ENCODE measurements at places on chromosomes 1 and 21.

DNA sequence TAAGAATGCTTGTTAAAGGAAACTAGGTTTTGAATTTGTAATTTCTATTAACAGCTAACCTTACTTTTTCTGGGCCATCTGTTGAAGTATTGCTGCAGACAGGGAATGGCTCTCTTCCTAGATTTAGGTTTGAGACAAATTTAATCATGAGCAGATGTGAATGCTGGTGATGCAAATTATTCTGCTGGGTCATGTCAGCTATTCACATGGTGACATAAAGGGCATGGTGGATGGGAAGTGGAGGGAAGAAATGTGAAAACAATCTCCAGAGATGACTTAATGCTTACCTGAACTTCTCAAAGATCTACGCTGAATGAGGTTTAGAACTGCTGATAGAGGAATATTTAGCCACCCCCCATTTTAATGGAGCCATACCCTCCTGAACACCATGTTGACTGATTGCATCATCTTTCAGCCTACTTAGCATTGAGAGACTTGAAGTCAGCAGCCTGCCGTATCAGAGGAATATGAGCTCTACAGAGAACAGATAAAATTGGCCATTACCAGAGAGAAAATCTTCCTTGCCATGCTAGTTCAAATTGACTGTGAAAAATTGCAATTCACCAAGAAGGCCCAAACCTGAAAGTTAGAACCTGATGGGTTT lies 138.8 kb downstream of the HHAT start:
- DNase-seq, result no peak

GRCh38 chr21:38493549-38494250 lies 4.6 kb downstream of the ERG start:
- no peak for DNase-seq

DNA sequence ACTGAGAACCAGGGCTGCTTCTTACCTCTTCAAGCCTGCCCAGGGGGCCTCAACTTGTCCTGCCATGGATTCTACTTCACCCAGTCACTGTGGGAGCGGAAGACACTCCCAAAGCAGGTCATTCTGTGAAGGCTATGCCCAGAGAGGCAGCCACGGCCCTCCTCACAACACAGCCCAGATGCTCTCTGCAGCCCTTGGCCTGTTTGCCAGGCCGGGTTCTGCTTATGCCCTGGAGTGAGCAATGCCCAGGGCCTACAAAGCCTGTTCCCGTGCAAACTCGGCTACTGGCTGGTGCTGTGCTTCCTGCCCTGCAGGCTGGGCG lies 33.8 kb upstream of the SLC30A1 start:
- DNase-seq, result no peak

DNA sequence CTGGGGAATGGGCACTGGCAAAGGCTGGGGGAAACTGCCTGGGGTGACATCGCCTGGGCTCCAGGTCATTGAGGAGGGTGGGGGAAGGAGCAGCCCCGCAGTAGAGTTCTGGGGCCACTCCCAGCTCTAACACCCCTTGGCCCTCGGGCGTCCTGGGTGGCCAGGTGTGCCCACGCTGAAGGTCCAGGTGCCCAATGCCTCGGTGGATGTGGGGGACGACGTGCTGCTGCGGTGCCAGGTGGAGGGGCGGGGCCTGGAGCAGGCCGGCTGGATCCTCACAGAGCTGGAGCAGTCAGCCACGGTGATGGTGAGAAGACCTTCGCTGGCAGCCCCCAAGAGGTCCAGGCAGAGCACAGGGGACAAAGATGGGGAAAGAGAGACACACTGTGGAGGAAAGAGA lies 7.7 kb downstream of the NTRK1 start:
- no peak for DNase-seq

DNA sequence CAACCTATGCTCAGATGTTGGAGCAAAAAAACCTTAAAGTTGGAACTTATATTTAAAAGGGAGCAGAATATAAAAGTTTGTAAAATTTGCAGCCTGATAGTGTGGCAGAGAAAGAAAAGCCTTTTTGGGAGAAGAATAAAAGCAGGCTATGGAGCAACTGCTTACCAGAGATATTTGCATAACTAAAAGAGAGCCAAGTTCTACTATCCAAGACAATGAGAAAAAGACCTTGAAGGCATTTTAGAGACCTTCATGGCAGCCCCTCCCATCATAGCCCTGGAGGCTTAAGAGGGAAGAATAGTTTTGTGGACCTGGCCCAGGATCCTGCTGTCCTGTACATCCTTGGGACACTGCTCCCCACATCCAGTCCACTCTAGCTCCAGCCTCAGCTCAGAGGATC lies 312.5 kb upstream of the ZRANB2 start:
- no peak for DNase-seq

DNA sequence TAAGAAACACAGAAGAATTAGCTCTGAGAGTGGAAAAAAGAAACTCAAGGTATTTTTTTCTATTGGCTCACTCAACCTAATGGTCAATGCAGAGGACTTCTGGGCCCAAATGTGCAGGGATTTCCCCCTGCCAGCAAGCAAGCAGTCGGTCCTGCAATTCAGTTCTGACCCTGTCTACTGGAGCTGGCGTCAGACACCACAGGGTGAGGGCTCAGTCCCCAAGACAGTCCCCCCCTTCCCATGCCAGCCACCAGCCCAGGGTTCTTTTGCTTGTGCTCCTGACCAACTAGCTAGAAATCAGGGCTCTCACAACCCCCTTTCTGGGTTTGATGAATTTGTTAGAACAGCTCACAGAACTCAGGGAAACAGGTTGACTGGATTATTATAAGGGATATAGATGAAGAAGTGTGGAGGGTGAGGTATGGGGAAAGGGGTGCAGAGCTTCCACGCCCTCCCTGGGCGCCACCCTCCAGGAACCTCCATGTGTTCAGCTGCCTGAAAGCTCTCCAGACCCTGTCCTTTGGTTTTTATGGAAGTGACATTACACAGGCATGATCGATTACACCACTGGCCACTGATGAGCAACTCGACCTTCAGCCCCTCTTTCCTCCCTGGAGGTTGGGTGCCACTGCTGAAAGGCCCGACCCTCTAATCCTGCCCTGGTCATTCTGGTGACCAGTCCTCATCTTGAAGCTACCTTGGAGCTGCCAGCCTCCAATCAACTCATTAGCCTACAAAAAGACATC lies 22.5 kb upstream of the PWP2 start:
- no peak for DNase-seq

GRCh38 chr1:150346316-150346715 lies 17.6 kb upstream of the RPRD2 start:
- DNase-seq, result no peak

DNA sequence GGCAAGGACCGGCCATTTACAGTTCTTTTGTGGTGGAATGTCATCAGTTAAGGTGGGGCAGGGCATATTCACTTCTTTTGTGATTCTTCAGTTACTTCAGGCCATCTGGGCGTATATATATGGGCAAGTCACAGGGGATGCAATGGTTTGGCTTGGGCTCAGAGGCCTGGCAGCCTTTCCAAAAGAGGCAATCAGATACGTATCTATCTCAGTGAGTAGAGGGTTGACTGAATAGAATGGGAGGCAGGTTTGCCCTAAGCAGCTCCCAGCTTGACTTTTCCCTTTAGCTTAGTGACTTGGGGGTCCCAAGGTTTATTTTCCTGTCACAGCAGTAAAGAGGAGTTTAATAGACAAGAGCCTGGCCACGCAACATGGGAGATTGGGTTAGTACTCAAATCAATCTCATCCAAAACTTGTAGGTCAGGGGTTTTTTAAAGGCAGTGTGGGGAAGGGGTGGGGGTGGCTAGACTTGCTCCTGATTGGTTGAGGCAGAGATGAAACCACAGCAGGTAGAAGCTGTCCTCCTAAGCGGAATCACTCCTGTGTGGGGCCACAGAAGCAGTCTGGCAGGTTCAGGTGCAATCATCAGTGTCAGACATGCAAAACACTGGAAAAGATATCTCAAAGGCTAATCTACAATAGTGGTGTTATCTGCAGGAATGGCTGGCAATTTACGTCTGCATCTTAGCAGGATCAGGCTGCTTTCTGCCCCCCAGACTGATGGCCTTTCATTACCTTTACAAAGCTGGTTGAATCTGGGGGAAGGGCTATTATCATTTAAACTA lies 112.9 kb downstream of the TLR5 start:
- no peak for DNase-seq

DNA sequence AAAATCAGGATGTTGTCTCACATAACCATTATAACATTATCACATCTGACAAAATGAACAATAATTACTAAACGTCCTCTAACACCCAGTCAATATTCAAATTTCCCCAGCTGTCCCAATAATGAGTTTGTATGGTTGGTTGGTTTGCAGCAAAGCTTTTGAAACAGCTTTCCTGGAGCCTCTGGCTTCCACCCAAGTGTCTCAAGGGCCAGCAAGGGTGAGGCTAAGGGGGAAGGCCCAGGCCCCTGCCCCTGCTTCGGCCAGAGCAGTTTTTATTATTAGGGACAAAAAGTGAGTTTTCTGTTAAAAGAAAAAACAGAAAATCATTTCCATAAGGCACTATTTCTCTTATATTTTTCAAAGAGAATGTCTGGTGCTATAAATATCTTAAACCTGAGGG lies 19.1 kb upstream of the AVPR1B start:
- peak; percentile 22 for DNase-seq

GRCh38 chr1:43241413-43241836 lies 28.4 kb upstream of the TMEM125 start:
- DNase-seq, result no peak

GRCh38 chr21:26280775-26281174 lies 110.2 kb upstream of the APP start:
- no peak for DNase-seq

DNA sequence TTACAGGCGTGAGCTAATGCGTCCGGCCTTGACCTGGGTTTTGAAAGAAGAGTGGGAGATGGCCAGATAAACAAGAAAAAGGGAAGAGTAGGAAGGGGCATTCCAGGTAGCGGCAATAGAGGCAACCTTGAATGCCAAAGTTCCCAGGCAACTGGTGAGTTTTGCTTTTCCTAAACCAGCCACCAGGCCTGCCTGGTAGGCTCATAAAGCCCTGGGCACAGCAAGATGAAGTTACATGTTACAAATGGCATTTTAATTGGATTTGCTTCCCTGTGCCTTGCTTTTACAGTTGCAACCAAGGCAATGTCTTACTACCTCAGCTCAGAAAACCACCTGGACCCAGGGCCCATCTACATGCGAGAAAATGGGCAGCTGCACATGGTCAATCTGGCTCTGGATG lies 5.5 kb downstream of the LRRC42 start:
- no peak for DNase-seq

Measured in NCI-H2081 treated with DMSO at 0.1 percent for 48 hours (cell line).